ENCODE measurements at places on chromosomes 3 and 15.

DNA sequence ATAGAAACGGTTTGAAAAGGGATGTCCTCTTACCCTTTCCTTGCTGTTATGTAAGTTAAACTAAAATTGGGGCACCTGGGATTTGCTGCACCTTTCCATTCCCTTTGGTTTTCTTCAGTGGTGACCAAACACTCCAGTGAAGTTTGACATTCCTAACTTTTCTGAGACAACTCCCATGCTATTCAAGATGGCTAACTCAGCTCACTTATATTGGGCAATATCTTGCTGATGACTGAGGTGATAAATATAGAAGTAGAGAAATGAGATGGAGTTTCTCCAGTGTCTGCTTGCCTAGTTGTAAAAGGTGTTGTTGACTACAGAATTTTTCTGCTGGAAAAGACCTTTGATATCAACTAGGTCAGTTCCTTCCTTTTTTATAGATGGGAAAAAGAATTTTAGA is 291.8 kb downstream of the GAP43 start:
- DNase-seq: no peak

DNA sequence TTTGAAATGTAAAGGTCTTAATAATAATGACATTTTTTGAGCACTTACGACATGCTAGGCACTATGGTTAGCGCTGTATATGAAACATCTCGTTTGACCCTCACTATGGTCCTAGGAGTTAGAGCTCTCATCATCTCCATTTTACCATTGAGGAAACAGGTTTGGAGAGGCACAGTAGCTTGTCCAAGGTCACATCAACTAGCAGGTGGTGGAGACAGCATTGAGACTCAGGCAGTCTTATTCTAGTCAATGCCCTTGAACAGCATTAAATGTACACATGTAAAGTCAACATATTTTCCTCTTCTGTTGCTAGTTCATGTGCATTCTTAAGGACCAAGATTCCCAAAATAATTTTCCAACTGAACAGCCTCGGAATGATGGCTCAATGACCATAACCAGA is 4.8 kb downstream of the ARHGEF3 start:
- no peak for DNase-seq

GRCh38 chr15:87490666-87491065 is 765.9 kb downstream of the NTRK3 start:
- no peak for DNase-seq

- no peak for DNase-seq
Observed at GRCh38 chr3:151047636-151048035, 37.8 kb upstream of the MED12L start.

- DNase-seq: no peak
Observed at GRCh38 chr3:139574026-139574947, 34.7 kb upstream of the RBP1 start.

DNA sequence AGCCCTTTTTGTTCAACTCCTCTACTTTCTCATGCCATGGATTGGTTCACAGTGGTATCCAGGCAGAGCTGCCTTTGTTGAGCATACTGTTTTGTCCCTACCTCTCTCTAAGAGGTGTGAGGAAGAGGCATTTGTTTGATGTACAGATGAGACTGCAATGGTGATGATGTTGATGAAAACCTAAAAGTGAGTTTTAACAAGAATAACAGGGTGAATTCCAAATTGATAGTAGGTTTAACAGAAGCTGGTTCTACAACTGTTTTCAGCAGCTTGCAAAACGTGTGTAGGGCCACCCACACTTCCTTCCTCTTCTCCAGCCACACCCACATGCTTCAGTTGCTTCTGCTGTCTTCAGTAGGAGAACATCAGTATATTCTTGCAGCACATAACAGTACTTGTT is 10.2 kb downstream of the SNRK start:
- DNase-seq: no peak

DNA sequence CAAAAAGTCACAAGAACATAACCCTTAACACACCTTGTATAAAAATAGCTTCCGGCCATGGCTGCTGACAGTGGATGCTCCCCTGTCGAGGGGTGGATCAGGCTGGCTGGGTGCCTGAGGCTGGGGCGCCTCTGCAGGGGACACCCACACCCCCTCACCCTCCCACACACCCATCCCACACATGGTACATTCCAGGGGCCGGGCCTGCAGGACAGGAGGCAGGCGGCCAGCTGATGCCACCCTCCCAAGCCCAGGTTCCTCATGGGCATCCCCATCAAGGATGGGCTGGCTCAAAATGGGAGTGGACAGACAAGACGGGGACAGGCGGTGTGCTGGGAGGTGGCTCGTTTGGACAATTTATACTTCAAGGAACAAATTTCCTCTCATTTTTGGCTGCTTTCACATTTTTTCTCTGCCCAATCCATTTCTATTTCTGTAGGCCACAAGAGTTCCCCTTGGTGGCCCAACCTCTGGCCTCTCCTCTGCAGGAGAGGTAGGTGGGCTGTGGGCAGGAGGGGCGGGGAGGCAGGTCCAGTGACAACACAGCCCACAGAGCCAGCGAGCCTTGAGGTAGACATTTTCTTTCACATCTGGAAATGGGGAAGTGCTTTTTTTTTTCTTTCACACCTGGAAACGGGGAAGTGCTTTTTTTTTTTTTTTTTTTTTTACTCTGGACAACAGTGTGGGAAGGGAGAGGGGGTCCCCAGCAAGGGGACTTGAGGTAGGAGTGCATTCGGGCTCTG is 23.3 kb downstream of the RNU5B-1 start:
- DNase-seq: no peak

DNA sequence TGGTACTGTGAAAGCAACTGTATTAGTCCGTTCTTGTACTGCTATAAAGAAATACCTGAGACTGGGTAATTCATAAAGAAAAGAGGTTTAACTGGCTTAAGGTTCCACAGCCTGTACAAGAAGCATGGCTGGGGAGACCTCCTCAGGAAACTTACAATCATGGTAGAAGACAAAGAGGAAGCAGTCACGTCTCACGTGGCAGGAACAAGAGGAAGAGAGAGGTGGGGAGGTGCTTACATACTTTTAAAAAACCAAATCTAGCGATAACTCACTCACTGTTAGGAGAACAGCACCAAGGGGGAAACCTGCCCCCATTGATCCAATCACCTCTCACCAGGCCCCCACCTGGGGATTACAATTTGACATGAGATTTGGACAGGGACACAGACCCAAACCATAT is 48.9 kb downstream of the IQGAP1 start:
- no peak for DNase-seq

DNA sequence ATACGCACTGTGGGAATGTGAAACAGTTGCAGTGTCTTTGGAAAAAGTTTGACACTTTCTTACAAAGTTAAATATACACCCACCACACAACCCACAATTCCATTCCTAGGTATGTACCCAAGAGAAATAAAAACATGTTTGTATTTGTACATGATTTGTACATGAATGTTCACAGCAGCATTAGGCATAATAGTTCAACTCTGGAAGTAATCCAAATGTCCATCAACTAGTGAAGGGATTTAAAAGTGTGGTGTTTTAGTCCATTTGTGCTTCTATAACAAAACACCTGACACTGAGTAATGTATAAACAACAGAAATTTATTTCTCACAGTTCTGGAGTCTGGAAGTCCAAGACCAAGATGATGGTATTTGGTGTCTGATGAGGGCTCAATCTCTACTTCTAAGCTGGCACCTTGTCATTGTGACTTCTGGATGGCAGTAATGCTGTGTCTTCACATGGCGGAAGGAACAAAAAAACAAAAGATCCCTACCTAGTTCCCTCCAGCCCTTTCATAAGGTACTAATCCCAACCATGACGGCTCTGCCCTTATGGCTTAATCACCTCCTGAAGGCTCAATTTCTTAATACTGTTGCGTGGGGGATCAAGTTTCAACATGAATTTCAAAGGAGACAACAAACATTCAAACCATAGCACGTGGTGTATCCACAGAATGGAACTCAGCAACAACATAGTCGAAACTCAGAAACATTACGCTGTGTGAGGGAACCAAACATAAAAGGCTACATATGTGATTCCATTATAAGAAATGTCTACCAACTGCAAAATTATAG is 120.5 kb downstream of the AQP9 start:
- no peak for DNase-seq

DNA sequence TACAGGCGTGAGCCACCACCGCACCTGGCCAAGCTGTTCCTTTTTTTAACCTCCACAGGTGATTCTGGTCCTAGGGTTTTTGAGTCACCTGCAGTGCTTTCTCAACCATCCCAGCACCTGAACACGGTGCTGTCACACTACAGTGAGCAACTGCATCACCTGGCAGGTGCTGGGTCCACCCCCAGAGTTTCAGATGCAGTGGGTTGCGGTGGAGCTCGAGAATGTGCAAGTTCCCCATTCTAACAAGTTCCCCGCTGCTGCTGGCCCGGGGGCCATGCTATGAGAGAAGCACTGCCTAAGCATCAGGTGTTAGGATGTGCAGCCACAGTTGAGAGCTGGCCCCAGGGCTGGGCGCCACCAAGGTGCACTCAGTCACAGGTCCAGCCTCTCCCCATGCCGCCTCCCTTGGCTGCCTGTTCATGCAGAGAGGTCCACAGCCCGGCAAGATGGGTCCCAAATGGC is 18.0 kb downstream of the ISG20 start:
- peak; percentile 68 for DNase-seq

DNA sequence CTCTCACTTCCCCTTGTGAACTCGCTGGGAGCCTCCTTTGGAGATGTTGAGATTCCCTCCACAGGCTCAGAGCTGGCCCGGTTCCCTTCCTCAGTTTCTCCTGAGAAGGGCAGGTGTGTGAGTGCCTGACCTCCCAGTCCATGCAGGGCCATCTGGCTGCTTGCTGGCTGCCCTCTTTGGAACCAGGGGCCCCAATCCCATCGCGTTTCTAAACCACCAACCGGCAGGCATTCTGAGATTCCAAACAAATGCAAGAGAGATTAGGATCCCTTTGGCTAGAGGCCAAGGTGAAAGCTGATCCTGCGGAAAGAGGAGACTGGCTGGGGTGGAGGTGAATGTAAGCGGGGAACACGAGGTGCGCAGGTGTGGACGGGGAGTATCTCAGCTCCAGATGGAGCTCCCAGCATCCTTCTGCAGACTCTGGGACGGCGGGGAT is 2.9 kb upstream of the PRRT3 start:
- DNase-seq: no peak

- peak; percentile 92 for DNase-seq
Observed at GRCh38 chr3:14508966-14509795, 31.0 kb downstream of the GRIP2 start.

DNA sequence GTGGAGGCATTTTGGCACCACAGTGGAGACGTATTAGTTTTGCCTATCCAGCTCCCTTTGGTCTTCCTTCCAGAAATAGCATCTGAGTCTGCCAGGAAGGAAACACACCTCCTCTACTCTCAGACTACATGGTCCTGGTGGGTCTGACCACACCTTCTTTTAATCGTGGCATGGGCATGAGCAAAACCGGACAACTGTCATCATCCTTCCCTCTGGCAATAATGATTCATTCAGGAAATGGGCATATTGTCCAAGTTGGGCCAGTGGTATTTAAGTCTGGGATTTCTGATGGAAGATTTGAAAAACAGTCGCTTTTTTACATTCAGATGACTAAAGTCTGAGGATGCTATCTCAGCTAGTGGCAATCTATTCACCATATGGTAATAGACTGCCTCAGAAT is 601.0 kb upstream of the ADAMTS9 start:
- DNase-seq: no peak

DNA sequence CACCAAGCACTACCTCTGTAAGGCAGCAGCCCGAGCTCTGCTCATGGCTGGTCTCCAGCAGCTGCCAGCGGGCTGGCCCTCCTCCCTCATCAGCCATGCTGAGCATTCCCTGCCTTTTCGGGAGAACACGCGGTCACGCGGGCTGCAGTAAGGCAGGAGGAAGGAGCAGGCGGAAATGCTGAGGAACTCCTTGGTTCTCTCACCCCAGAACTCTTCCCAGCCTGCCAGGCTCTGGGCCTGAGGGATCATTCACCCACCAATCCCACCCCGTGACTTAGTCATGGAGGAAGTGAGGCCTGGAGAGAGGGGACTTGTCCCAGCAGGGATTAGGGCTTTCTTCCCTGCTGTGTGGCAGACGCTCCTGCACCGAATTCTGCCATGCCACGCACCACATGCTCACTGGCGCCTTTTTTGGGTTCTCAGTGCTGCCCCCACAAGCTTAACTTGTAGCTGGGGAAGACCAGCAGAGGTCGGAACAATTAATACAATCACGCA is 42.9 kb upstream of the RPL32 start:
- no peak for DNase-seq

Measured in GM12891 (cell line).